ENCODE measurements at places on chromosomes 7 and 10. TPM values are rescaled to one million over a fixed set of nuclear protein-coding genes. Genes with fewer than 3 reads are reported as not detected.

Gene SEMA4G
- total RNA-seq: not detected

Gene TACR2
- total RNA-seq: not detected

Gene ATP6V0A4
- total RNA-seq: 1.5 TPM

Gene RAPGEF5
- 11.5 TPM for total RNA-seq

Gene GIMAP8
- total RNA-seq: not detected

Gene FAM20C
- total RNA-seq: 27.1 TPM

Gene KIF11
- 74.3 TPM for total RNA-seq

Gene ZRANB1
- total RNA-seq: 12.3 TPM

Gene GSTO2
- 0.38 TPM for total RNA-seq

Gene EPDR1
- total RNA-seq: 64.0 TPM

Gene CALHM3
- total RNA-seq: 4.8 TPM

Gene MYH16
- total RNA-seq: 0.78 TPM

Gene SEPTIN14
- total RNA-seq: not detected

Gene ZNF727
- total RNA-seq: not detected

Gene NAT16
- total RNA-seq: 0.93 TPM

Gene SLC39A12
- total RNA-seq: not detected

Gene SNX10
- total RNA-seq: 28.9 TPM

DNA sequence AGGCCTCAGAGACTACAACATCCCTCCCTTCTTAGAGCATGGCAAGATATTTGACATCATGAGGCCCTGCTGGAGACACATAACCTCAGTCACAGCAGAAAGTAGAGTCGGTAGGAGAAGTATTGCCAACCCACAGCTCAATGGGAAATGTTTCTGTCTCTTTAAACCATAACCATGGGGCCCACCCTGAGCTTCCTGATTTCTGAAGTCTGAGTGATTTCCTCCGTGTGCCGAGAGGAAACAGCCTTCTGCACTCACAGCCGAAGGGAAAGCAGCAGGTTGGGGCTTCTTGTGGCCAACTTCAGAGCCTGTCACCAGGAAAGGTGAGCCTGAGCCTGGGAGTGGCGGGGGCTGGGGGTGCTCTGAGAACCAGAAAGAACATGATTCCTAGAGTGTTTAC, at the start of gene GIMAP1:
TSS of gene GIMAP1 (plus strand) at position 246 of the 400 bp plus-strand sequence. CDS start 2,435 bp downstream, outside the sequence.
- no peak for DNase-seq

DNA sequence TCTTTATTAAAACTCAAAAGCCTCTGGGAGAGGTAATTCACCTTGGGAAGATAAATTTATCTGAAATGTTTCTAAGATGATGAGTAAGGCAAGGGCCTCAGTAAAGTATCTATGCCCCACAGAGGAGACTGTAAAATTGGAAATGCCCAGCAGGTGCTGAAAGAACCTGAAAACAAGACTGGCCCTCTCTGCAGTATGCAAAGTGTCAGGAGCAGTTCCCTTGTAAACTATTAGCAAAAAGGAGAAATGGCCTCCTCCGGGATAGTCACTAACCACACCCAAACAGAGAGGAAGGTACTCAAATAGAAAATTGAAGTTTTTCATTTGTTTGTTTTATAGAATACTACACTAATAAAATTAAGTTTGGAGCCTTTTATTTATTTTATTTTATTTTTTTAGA, 81.2 kb downstream of the FZD1 start:
- DNase-seq: no peak

DNA sequence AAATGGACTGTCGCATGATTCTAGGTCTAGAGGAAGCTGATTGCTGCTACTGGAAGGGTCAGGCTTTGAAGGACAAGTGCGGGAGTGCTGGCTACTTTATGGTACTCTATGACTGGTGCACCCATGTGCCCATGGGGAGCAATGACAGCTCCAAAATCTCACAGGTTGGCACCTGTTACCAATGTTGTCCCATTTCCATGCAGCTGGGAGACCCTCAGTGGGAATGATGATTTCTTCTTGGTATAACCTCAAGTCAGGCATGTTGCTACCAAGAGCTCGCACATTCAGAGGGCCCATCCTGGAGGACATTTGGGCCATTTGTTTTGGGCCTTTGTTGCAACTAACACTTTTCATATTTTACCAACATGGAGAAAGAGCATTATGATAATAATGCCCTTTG, 174.4 kb downstream of the PRKCQ start:
- no peak for DNase-seq

DNA sequence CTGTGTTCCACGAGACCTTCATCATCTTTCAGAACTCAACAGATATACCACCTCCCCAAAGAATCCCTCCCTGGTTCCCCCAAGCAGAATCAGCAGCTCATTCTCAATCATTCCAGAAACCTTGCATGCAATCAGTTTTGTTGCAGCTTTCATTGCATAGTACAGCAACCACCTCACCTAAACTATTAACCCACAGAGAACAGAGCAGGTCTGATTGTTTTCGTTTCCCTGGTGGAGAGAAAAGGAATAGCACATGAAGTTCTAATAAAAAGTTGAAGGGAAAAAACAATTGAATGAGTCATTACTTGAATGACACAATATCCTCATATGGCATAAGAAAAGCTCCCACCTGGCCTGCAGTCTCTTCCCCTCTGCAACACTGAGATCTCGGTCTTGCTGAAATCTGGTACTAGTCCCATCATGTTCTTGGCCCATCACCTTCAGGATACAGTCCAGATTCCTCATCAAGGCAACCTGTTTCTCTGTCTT, 147.1 kb upstream of the GDF10 start:
- DNase-seq: peak; percentile 52

- DNase-seq: no peak
These were observed 45.1 kb upstream of the GSAP start for GRCh38 chr7:77461246-77461645.

- DNase-seq: peak; percentile 32
These were observed 927 bp upstream of the MKX start for GRCh38 chr10:27746397-27747095.

- DNase-seq: no peak
These were observed 92.0 kb downstream of the TCERG1L start for GRCh38 chr10:131219584-131219886.

- DNase-seq: no peak
These were observed 495.2 kb downstream of the PLXNA4 start for GRCh38 chr7:132080967-132081668.

DNA sequence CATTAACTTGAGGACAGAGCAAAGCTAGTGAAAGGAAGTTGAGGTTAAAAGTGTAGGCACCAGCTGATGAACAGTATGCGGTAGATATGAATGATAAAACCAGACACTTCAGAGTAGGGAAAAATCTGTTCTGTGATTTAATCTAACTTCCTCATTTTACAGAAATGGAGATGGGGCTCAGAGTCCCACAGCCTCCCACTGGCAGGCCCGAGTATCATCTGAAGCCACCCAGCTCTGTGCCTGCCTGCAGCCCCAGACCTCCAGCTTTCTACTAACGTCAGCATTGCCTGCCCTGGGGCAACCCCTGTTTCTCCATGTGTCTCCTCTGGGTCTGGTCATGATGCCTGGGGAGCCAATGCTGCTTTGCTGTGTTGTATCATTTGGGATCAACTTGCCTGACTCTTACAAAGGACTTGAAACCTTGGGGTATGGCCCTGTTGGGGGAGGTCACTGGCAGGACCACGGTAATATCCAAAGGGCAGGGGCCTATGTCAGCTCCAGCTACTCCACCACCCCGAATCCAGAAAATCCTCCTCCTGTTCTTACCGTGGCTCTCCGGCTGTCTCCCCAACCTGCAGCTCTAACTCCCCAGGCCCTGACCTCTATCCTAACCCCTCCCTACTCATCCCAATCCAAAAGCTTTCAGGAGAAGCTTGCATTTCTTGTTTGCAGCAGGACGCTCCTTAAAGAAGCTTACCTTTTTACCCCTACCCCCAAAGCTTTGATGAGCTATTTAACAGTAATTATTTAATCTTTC, 56.2 kb upstream of the NPY start:
- DNase-seq: no peak

GRCh38 chr7:13627455-13627854, 362.0 kb downstream of the ETV1 start:
- DNase-seq: no peak

GRCh38 chr10:17915181-17915580, 36.5 kb upstream of the SLC39A12 start:
- DNase-seq: no peak

GRCh38 chr7:43242628-43243255, 130.3 kb downstream of the HECW1 start:
- DNase-seq: no peak

DNA sequence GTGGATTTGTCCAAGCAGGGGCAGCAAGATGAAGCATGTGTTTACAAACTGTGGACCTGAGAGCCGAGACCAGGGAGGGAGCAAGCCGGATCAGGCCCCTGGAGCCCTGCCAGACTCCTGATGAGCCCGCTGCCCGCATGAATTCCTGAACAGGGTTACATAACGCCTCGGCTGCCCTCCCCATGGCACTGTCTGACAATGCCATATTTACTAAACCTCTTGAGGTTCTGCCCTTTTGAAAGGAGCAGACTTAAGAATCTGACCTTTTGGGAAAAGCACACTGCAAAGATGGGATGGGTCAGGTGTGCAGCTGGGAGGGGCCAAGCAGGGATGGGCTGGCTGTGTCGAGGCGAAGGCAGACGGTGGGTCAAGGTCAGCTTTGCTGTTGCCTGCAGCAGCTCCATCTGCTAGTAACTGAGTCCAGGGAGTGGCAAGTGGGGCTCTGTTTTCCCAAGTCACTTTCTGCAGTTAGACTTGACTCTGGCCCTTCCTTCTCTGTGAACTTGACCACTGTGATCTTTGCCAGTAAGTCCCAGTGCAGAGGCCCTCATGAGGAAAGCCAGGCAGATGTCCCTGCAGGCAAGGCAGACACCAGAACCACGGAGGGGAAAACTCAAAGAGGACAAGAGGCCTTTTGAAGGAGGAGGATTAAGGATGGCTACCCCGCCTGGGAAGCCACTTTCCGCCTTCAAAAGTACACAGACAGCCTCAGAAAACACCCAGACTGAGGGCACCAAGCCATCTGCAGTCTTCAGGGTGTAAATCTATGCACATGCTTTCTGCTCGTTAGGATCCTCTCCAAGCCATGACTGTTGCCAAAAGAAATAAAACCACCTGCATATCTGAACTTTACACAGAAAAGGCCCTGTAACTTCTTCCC, 175.8 kb downstream of the TNS3 start:
- peak; percentile 34 for DNase-seq

DNA sequence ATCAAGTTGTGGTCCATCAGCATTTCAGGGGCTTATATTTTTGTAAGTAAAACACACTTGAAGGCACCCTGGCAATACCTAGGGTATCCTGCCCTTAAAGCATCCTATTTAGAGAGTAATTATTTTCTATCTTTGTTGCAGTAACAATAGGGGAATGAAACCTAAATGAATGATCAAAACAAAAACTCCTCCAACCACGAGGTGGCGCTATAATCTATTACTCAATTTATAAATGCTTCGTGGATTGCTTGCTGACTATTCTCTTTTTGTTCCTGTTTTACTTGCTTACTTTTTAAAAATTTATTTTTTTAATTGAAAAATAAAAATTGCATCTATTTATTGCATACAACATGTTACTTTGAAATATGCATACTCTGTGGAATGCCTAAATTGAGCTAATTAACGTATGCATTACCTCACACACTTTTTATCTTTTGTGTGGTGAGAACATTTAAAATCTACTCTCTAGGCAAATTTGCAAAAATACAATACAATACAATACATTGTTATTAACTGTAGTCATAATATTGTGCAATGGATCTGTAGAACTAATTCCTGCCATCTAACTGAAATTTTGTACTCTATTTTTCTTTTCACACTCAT, 147.7 kb upstream of the BMPER start:
- DNase-seq: peak; percentile 76

- DNase-seq: no peak
These were observed 21.7 kb downstream of the RSU1 start for GRCh38 chr10:16795410-16796073.

DNA sequence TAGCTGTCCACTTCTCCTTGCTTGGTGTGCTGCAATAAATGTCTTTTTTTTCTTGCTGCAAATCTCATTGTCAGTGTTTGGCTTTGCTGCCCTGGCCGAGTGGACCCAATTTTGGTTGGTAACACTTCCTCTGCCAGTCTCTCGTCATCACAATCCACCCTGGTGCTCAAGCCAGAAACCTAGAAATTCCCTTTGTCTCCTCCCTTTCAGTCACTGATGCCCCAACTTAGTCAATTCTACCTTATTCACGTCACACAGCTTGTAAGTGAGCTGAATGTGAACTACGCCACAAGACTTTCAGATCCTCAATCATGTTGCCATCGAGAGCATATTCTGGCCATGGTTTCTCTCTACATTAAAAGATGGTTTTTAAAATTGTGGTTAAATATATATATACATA, 13.0 kb upstream of the FRA10AC1 start:
- DNase-seq: no peak

- DNase-seq: peak; percentile 32
These were observed 29.3 kb downstream of the AFAP1L2 start for GRCh38 chr10:114375047-114375446.

DNA sequence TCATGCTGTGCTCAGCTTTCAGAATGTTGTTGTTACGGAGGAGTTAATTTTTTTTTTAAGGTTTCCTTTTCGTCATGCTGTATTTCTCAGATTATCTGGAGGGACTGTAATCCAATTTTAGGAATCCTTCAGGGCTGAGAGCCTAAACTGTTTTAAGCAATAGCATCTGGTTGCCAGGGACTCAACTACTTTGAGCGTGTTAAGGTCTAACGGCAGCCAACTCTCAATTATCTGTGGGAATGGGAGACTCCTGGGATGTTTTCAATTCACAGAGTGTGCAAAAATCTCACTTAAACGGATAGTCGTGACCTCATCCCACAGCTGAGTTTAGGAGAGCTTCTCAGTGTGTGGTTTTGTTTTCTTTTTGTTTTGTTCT, 291.7 kb downstream of the AUTS2 start:
- DNase-seq: no peak

GRCh38 chr10:132807621-132808049, 21.7 kb upstream of the NKX6-2 start:
- no peak for DNase-seq

GRCh38 chr7:43612599-43613589, 30.0 kb downstream of the STK17A start:
- DNase-seq: peak; percentile 27

DNA sequence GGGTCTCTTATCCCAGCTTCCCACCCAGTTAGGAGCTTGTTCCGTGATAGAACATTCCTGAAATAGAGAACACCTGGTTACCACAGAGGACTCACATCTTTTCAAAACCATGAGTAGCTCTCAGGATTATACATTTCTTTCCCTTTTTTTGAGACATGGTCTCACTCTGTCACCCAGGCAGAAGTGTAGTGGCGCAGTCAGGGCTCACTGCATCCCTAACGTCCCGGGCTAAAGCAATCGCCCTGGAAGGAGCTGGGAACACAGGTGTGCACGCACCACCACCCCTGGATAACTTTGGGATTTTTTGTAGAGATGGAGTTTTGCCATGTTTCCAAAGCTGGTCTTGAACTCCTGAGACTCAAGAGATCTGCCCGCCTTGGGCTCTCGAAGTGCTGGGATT, 144.0 kb downstream of the RNF216 start:
- DNase-seq: no peak

GRCh38 chr10:131766096-131766495, 134.7 kb upstream of the PPP2R2D start:
- no peak for DNase-seq

- no peak for DNase-seq
These were observed 65.8 kb downstream of the DNAJC12 start for GRCh38 chr10:67772151-67772550.

GRCh38 chr7:24864214-24864817, 107.1 kb upstream of the GSDME start:
- DNase-seq: no peak

GRCh38 chr10:84172467-84173356, 889 bp upstream of the GPR15LG start:
- DNase-seq: no peak

- no peak for DNase-seq
These were observed 15.9 kb downstream of the CDHR3 start for GRCh38 chr7:105978974-105979373.

- DNase-seq: no peak
These were observed 31.1 kb downstream of the ACSM6 start for GRCh38 chr10:95225136-95225535.

Measured in A172 (cell line).